ENCODE measurements at places on chromosomes 1 and 21. TPM values are rescaled to one million over a fixed set of nuclear protein-coding genes. Genes with fewer than 3 reads are reported as not detected.

The AKR7A3 gene
- total RNA-seq = 0.65 TPM

The MIXL1 gene
- total RNA-seq = 0.16 TPM

The C1QTNF12 gene
- total RNA-seq = 1.3 TPM

The GART gene
- total RNA-seq = 88.2 TPM

The CNIH3 gene
- 4.3 TPM for total RNA-seq

The FOXO6 gene
- total RNA-seq = 3.8 TPM

The ABCG1 gene
- total RNA-seq = 2.9 TPM

The GPA33 gene
- total RNA-seq = 0.13 TPM

The CYP4A22 gene
- not detected for total RNA-seq

The NOTCH2 gene
- total RNA-seq = 136 TPM

The NBPF10 gene
- 1.8 TPM for total RNA-seq

The IFNLR1 gene
- 1.5 TPM for total RNA-seq

The PWP2 gene
- 23.5 TPM for total RNA-seq

The C1orf94 gene
- not detected for total RNA-seq

The AUNIP gene
- 1.1 TPM for total RNA-seq

The AQP10 gene
- not detected for total RNA-seq

The CFHR1 gene
- not detected for total RNA-seq

The PTPRU gene
- 27.5 TPM for total RNA-seq

The DR1 gene
- 27.7 TPM for total RNA-seq

The FMO1 gene
- not detected for total RNA-seq

The DBT gene
- total RNA-seq = 3.5 TPM

The OR2L5 gene
- not detected for total RNA-seq

The AADACL4 gene
- total RNA-seq = not detected

The TDRD10 gene
- total RNA-seq = not detected

The LCE1F gene
- not detected for total RNA-seq

The AMY1B gene
- total RNA-seq = not detected

The WDR64 gene
- total RNA-seq = not detected

The KCNT2 gene
- total RNA-seq = 1.1 TPM
